Tibial nerve (tissue), 4 donors: ENCODE measurements at places on chromosomes 12 and 14. TPM values are rescaled to one million over a fixed set of nuclear protein-coding genes. Genes with fewer than 3 reads are reported as not detected.

Gene TMEM233
- total RNA-seq = 0.21 TPM

Gene PAX9
- 6.0 TPM for total RNA-seq

Gene BRAP
- total RNA-seq = 16.5 TPM

GRCh38 chr12:123389560-123390351, 5.8 kb downstream of the KMT5A start:
- no peaks in the 10 kb centered on the region for H3K36me3 ChIP-seq
- H3K4me3 ChIP-seq = peak overlapping the region; percentile 46
- peak overlapping the region; percentile 86 for H3K27ac ChIP-seq
- H3K4me1 ChIP-seq = peaks cover 10% of the 10 kb centered on the region

- no peak overlapping the region for H3K4me3 ChIP-seq
- no peak overlapping the region for H3K27ac ChIP-seq
- no peaks in the 10 kb centered on the region for H3K36me3 ChIP-seq
These were observed 207.7 kb upstream of the SLC16A7 start for GRCh38 chr12:59388176-59388575.
